ENCODE measurements at places on chromosomes 4 and X.

GRCh38 chr4:137601934-137602333, 69.6 kb upstream of the PCDH18 start:
- DNase-seq = no peak

- no peak for DNase-seq
These were observed 11.6 kb upstream of the ASMTL start for GRCh38 chrX:1464041-1464970.

DNA sequence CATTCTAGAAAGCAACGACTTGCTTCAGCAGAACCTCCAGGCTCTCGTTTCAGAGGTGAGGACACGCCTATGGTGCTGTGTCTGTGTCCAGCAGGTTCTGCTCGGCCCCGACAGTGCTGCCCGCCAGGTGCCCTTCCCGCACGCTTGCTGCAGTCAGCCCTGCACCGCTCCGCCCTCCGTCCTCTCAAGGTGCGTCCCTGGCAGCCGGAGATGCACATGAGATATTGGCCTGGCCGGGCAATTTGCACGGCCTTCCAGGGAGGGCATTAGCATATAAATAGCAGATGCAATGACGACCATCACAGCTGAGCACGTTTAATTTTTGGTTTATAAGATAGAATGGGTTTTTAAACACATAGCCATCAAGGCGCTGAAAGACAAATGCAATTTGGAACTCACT, 14.4 kb downstream of the UVSSA start:
- DNase-seq = no peak

GRCh38 chrX:19886883-19887531, 393 bp downstream of the SH3KBP1 start:
- peak; percentile 58 for DNase-seq

DNA sequence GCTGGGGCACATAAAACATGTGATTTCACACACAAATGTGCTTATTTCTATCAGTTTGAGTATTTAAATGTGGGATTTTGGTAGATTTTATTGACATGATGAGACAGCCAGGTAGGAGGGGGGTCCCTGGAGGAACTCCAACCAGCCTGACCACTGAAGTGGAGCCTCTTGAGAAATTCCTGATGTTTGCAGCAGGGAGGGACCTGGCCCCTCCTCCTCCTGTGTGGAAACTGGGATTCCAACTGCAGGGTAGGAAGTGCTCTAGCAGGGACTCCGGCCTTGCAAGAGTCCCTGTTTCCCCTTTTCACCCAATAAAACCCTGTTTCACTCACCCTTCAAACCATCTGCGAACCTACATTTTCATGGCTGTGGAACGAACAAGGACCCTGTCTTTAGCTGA, 2224.0 kb upstream of the AGA start:
- DNase-seq = peak; percentile 64

- DNase-seq = no peak
These were observed 611.2 kb downstream of the RPA4 start for GRCh38 chrX:97494756-97495372.

DNA sequence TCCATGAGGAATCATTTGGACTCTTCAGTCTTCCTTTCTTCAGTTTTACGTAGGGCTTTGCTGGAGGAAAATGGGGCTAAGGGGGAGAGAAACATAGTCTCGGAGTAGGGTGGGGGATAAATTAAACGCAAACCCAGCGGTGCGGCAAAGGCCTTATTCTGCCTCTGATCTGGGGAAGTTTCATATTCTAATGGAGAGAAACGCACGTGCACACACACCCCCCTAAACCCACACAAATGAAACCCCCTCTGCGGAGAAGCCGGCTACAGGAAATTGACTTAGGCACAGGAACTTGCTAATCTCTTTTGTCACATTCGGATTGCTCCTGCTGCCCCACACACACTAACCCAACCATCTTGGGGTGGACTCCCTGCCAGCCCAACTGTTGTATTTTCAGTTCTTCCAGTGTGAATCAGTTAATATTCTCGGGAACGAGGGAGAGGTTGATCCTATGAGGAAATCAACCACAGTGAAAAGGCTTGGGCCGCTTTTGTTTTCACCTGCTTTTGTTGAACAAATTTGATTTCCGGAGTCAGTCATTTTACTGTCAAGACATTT, at the start of gene RHOH:
TSS of gene RHOH (plus strand) at position 308 of the 558 bp plus-strand sequence. CDS start 46,356 bp downstream, outside the sequence.
- peak; percentile 61 for DNase-seq

GRCh38 chrX:24298191-24298590, 15.7 kb downstream of the SUPT20HL2 start:
- peak; percentile 52 for DNase-seq

DNA sequence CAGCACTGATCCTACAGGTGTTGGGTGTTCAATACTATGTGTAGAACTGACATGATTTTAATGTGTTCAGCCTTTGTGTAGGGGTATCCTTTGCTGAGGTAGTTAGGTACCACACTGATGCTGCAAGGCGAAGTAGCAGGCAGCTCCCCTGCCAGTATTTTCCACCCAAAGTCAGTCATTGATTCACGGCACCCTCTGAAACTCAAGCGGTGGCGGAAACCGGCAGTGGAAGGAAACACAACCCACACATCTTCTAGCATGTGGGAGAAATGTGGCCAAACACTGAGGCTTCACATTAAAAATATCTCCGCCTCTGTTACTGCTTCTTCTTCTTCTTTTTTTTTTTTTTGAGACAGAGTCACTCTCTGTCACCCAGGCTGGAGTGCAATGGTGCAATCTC, 126.3 kb downstream of the AASDH start:
- no peak for DNase-seq
